Activated CD8-positive, alpha-beta memory T cell treated with anti-CD3 and anti-CD28 coated beads for 1 hour (primary cell): ENCODE measurements at places on chromosomes 13 and 19.

- DNase-seq = no peak
These were observed 20.7 kb upstream of the NANOS2 start for GRCh38 chr19:45935267-45935666.

GRCh38 chr19:19566306-19566705, 28.2 kb downstream of the CILP2 start:
- no peak for DNase-seq

DNA sequence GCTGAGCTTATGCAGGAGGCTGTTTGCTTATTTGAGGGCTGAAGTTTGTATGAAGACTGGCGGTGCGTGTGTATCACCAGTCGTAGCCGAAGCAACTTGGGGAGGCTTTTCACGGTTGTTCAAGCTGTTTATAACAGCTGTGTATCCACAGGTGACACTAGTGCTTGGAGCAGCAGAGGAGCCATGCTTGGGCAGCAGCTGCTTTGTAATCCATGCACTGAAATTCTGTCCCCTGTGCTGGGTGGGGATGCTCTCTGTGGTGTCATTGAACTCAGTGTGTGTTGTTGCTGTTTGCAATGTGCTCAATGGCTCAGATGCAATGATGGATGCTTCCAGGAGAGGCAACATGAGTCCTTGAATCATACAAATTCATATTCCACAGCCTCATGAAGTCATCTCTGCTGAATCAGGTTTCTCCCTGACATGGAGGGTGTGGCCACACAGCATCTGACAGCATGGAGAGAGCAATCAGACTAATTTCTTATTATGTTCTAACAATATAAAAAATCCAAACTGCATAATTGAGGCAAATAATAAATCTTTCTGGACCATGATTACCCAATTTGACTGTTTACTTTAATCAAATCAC, 18.8 kb upstream of the GTF3A start:
- DNase-seq = no peak

GRCh38 chr19:45947926-45948325, 25.7 kb downstream of the NOVA2 start:
- no peak for DNase-seq

- no peak for DNase-seq
These were observed 8.8 kb downstream of the SETDB2 start for GRCh38 chr13:49452725-49453457.

DNA sequence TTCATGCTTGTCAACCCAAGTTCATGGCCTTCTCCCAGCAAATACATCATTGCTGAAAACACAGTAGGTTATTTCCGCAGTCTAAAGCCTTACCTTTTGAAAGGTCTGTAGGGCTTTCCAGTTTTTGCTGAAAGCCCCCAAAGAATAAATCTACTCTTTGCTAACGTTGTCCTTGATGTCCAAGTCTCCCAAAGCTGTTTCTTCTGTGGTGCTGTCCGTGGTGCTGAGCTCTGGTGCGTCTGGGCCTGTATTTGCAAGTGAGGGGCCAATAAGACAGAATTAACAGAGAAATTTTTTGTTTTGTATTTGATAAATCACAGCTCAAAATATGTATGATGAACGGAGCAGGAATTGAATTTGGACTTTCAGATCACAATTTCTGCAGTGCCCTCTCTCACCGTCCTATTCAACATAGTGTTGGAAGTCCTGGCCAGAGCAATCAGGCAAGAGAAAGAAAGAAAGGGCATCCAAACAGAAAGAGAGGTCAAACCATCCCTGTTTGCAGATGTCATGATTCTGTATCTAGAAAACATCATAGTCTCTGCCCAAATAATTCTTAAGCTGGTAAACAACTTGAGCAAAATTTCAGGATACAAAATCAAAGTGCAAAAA, 9.8 kb upstream of the LGALS16 start:
- no peak for DNase-seq

- DNase-seq = no peak
These were observed 7.0 kb downstream of the LPAR6 start for GRCh38 chr13:48405875-48406274.

- no peak for DNase-seq
These were observed 1.4 kb upstream of the DOCK6 start for GRCh38 chr19:11263726-11264125.

DNA sequence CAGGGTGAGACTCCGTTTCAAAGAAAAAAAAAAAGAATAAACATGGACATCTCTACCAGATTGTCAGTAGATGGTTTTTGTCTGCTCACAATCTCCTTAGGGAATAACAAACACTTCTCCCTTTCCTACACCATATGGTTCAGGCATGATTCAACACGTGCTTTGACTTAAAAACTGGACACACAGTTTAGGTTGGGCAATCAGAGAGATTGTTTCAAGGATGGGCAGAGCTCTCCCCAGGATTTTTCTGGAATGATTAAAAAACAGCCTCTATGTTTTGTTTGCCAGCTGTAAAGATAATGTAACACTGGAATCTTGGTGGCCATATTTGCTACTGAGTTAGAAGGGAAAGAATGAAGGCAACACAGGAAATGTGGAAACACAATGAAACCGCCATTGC, 150.1 kb upstream of the TSC22D1 start:
- DNase-seq = no peak

DNA sequence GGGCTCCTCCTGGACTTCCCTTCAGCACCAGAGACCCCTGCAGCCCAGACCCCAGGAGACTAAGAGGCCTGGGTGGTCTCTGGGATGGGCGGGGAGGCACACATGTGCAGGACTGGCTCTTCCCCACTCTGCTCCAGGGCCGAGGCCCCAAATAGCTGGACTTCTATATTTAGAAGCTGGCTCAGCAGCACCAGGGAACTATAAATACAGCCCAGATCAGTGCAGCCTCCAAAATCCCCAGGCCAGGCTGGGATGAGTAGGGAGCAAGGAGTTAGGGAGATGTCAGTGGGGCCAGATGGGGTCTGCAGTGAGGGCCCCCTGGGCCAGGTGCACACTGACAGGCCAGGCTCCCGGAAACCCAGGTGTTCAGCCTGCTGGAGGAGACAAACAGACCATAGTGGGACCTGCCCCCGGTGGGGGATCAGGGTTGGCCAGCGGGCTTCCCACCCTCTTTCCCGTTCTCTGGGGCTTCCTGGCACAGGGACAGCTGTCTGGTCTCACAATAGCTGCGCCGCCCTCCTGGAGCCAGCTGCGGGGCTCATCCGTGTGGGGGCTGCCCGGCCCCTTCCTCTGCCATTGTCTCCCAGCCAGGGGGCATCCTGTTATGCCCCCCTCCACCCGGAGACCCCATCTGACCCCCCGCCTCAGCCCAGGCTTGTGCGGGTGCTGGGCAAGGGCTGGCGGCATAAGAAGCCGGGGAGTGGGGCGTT, 5.5 kb upstream of the ADGRE5 start:
- DNase-seq = no peak

DNA sequence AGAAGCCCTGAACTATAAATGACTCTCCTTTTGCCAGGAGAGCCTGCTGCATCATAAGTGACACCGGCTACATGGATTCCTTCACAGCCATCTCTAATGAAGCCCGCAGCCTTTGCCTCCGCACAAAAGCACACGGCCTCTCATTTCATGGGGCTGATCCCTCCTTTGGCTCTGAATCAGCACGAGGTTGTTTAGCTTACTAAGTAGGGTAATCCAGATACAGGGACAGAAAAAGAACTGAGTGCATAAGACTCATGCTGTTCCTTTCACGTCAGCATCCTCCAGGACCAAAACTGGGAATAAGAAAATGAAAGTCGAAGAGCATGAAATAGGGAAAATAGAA, 136.3 kb downstream of the DCT start:
- DNase-seq = no peak

- DNase-seq = no peak
These were observed 4.6 kb upstream of the CDC16 start for GRCh38 chr13:114230117-114230516.

DNA sequence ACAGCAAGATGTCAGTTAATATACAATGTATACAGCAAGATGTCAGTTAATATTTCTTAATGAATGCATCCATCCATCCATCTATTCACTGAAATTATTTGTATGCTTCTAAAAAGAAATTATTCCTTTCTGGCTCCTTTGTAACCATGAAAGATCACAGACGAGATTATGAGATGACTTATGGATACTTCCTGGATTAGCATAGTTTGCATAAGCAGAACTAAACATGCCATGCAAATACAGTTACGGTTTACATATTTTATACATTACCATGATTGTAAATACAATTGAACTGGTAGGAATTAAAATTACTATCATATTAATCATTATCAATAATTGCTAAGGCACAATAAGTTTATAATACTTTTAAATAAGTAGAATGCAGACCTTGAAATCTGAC, 32.7 kb downstream of the NALCN start:
- no peak for DNase-seq

GRCh38 chr13:25733001-25733491, 318.8 kb downstream of the SHISA2 start:
- no peak for DNase-seq

GRCh38 chr13:113365971-113366588, 2.1 kb upstream of the GRTP1 start:
- DNase-seq = no peak

DNA sequence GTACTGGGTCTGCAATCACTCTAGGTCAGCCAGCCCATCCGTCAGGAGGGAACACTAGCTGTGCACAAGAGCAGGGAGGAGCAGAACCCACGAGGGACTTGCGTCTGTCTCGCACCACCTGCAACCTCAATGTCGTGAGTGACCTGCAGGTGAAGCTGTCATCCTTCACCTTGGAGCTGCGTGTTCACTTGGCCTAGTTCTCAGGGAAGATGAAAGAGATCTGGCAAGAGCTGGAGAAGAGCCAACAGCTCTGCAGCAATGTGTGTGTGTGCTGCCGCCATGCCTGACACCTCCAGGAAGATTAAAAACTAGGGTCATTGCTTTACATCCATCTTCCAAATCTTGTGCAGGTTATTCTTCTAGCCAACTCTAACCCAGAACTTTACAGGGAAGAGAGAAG, 117.6 kb upstream of the MRI1 start:
- no peak for DNase-seq

DNA sequence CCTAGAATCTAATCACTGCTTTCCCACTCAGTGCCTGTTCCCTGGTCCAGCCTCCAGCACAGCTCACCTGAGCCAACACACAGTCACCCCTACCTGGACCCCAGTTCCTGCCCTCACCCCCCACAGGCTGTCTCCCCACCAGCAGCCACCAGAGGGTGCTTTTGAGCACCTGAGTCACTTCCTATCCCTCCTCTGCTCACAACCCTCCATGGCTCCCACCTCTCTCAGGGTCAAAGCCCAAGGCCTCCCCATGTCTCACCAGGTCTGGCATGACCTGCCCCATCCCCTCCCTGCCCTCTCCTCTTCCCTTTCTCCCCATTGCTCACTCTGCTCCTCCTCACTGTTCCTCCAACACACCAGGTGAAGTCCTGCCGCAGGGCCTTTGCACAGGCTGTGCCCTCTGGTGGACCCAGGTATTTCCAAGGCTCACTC, 7.1 kb upstream of the DPP9 start:
- DNase-seq = no peak

GRCh38 chr19:6737873-6738786, 750 bp upstream of the GPR108 start:
- peak; percentile 44 for DNase-seq

DNA sequence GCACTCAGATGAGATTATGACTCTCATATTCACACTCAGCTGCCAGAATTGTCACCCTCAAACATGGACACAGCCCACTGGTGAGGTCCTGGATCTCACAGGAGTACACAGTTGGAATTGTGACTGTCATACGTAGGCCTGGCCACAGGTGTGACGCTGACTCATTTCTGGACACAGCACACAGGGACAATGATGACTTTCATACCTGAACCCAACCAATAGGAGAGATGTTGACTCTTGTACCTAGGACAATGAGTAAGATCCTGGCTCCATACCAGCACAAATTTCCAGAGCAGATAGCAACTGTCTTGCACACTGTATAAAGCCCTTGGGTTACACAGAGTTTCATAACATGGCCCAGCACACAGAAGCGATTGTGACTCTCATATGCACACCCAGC, 46.4 kb downstream of the ZNF85 start:
- no peak for DNase-seq

- no peak for DNase-seq
These were observed 2.7 kb downstream of the PLEKHF1 start for GRCh38 chr19:29667901-29668341.
